BJ (cell line): ENCODE measurements at places on chromosomes 3 and 15.
A peak's percentile ranks its signal among the peaks of the same experiment; 100 is the strongest.

DNA sequence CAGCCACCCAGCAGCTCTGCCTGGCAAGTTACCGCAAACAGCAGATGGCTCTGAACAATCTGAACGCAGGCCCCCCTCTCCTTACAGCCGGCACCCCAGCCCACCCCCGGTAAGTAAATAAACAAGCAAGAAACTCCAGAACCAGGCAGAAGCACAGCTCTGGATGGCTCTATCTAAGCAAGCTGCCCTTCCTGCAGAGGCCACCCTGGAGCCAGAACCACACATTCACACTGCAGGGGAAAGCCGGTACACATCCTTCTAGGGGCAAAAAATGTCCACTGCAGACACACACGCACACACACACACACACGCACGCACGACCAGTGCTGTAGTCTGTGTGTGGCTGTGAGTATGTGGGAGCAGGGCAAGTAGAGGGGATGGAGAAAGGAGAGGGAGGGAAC, 63.9 kb downstream of the ADCY5 start:
- no peak for DNase-seq

DNA sequence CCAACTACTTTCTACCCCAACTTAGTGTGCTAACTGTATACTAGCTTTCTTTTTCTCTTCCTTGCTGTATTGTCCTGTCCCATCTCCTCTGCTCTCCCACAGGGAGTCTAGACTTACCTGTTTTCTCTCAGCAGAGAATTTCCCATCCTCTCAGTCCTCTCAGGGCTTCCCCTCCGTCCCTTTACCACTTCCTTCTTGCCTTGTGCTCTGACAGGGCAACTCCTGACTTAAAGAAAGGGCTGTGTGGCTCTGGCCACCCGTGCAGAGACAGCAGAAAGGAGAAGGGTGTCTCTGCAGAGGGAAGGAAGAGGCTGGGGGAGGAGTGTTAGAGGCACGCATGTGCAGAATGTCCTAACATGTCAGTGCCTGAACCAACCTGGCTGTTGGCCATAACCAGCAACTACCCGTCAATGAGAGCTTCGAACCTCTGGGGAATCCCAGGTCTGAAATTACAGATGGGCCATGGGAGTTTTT, at the start of gene GCSAM:
TSS of gene GCSAM (minus strand) at position 274 of the 474 bp plus-strand sequence. CDS start at position 146, 128 bp downstream.
- no peak for DNase-seq

- no peak for DNase-seq
Measured at GRCh38 chr3:156010829-156011228, 109.5 kb upstream of the KCNAB1 start.

DNA sequence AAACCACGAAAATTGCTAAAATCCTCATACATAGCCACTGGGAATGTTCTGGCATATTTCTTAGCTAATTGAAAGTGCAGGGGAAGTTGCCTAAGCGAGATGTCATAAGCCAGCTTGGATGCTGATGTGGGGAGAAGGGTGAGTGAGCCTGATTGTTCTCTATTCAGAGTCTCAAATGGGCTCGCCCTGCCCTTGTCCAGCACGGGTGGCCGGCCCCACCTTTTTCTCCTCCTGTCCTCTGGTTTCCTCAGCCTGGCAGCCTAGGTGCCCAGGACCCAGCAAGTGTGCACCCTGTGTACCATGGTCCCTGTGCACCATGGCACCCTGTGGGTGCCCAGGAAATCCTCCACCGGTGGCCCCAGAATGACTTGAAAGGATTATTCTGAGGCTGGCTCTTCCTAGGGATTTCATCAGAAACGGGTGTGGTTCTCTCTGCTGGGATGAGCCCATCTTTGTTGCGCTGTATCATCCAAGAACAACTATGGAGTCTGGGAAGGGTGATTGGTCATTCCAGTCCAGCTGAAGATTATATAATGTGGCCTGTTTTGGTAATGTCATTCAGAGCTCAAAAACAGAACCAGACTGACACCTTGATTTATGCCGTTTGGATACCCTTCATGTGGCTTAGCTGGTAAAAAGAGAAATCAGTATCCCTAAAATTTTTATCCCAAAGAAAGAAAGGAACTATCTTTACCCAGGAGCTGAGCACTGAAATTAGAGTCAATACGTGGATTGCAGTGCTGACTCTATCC, 150.8 kb upstream of the BHLHE40 start:
- peak; percentile 30 for DNase-seq

GRCh38 chr3:112005091-112005672, 6.5 kb downstream of the TAGLN3 start:
- no peak for DNase-seq

GRCh38 chr3:50121072-50122032, 32.6 kb downstream of the RBM5 start:
- peak; percentile 20 for DNase-seq

DNA sequence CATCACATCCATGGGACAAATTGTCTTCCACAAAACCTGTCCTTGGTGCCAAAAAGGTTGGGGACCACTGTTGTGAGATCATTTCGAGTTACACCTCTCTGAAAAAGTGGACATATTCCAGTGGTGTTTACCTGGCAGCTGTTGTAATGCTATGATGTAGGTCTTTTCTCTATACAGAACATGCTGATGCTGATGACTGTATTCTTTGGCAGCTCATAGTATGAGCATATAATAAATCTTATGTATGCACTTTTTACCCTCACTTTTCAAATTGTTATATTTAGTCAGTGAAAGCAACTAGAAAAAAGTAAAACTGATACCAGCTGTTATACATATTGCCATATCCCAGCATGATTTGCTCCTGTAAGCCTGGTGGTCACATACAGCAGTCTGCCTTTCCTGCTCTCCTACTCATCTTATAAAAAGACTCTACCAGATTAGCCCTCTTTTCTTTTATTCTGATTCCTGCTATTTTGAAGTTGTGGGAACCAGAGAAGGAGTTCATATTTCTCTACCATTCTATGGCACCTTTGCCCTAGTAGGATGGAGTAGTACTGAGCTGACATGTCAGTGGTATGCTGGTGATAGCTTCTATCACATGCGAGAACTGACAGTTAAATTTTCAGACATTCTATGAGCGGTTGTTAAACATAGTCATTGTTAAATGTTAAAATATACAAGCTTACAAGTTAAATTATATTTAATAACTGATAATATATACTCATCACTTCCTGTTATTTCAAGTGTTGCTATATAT, 128.7 kb downstream of the FNDC3B start:
- no peak for DNase-seq

DNA sequence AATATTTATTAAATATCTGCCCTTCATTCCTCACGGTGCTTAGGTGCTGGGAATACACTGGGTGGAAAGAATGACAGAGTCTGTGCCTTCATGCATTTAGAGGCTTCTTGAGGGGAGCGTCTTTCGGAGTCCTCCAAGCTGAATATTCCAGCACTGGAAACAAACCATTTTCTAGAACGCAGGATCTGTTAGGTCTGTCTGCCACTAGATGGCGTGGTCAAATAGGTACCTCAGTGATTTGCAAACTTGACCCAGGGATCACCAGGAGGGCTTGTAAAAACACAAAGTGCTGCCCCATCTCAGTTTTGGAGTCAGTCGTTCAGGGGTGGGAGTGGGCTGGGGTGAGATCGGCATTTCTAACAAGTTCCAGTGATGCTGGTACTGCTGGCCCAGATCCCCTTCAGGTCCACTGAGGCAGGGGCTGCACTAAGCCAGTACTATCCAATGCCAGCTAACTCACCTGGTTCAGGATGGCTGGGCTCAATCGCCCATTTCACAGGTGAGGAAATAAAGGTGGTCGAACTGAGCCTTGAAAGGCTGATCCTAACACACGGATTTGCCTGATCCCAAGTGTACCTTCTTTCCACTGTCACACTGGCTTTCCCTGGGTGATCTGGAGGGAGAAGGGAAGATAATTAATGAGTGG, 14.8 kb downstream of the ARNT2 start:
- DNase-seq: no peak

DNA sequence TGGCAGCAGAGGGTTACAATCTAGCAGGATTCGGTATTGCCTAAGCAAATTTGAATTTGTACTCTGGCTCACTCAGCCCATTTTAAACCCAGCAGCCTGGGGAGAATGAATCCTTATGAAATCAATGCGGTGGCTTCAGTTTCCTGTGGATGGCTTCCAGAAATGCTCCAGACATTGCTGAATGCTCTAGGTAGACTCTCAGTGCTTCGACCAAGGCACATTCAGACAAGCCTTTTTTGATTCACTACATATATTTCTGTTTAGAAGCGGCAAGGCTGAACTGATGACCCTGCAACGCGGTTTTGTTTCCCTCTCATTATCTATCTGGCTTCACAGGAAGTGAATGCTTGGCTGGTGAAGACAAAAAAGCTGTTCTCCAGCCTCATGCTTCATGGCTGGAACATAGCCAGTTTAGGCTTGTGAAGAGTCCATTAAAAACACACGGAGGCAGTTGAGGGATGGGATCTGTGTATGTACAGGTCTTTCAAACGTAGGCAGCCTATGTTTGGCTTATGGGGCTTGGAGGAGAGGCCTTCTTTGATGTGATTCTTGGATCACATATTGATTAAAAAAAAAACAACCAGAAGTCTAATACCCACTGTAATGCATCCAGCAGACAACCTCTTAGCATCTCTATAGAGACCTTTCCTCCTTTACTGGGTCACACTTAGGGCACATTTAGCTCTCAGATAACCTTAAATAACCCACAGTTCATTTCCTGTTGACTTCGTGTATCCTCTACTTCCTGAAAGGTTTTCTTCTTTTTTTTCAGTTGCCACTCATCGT, 400.2 kb upstream of the TBL1XR1 start:
- DNase-seq: peak; percentile 57

GRCh38 chr3:160124224-160124623, 101.0 kb upstream of the C3orf80 start:
- DNase-seq: no peak

GRCh38 chr15:22908830-22909229, 70.4 kb downstream of the NIPA2 start:
- no peak for DNase-seq

GRCh38 chr15:69983696-69984265, 113.9 kb downstream of the TLE3 start:
- DNase-seq: no peak

DNA sequence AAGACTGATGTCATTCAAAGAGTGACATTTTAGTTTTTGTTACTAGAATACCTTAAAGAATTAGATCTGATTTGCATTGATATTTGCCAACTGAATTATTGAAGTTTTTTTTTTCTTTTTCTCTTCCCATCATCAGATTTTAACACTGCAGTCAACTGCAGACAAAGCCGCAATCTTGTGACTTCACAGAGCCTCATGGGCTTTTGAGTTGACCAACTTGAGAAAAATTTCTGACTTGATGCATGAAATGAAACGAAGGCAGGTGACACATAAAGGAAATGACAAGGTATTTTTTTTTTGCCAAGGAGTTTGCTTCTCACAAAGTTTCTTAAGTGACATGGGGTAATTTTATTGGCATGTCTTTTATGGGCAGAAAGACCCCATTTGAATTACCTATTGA, 383.7 kb downstream of the GAP43 start:
- no peak for DNase-seq
